NCI-H82 (cell line): ENCODE measurements at places on chromosomes 16 and 17.

DNA sequence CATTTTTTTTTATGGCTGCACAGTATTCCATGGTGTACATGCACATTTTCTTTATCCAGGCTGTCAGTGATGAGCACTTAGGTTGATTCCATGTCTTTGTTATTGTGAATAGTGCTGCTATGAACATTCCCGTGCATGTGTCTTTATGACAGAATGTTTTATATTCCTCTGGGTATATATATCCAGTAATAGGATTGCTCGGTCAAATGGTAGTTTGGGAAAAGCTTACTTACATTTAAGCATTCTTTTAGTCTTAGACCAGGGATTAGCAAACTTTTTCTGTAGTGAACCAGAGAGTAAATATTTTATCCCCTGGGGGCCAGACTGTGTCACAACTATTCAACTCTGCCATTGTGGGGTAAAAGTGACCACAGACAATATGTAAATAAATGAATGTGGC is 40.2 kb downstream of the MED13 start:
- no peak for DNase-seq

GRCh38 chr16:11256661-11257130 is 692 bp upstream of the SOCS1 start:
- DNase-seq, result peak; percentile 55

DNA sequence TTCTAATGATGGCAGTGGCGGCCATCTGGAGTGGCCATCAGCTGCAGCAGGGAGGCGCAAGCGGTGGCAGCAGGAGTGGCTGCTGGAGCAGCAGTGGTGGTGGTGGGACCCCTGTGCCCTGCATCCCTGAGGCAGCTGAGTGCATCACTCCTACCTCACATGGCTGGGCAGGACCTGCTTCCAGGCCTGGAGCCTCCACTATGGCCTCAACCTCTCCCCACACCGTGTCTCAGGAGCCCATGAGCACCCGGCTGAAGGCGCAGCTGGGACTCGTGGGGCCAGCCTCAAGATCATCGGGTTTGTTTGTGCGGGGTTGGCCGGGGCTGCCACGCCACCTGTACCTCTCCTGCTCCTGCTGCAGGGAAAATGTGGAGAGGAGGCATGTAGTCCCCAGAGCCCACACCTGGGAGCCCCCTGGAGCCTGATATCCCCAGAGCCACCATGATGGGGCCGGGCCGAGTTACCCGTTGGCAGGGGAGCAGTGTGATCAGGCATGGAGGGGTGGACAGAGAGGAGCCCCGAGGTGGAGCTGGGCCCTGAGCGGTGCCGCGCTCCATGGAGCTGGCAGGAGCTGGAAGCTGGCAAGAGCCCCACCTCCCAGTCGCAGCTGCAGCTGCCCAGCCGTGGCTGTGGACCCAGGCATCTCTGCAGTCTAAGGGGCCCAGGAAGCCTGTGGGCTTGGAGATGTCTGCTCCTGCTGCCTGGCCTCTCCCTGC is 16.7 kb downstream of the RHOT1 start:
- DNase-seq, result no peak

- DNase-seq, result peak; percentile 88
Observed at GRCh38 chr17:17740615-17741348, 59.5 kb downstream of the RAI1 start.

DNA sequence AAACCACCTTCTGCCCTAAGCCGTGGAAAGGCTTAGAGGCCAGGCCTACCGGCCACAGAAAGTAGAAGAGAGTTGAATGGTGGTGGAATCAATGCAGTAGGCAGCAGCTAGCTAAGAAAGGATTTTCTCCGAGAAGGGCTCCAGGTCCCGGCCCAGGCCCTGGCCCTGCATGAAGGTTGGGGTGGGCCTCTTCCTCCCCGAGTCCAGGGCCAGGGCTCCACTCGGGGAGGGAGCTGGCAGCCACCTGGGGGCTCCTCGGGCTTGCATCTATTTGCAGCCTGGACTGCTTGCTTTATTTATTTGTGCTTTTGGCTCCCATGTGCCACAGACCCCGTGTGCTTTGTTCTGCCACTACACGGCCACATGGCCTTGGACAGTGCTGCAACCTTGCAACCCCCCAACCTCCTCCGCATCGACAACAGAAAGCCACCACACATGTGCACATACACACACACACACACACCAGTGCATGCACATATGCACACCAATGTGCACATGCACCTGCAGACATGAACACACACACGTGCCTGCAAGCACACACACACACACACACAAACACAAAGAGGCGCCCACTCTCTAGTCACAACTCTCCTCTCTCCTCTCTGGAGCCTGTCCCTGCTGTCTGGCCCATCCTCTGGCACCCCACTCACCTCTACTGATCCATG is 96.4 kb upstream of the TNRC6C start:
- no peak for DNase-seq

DNA sequence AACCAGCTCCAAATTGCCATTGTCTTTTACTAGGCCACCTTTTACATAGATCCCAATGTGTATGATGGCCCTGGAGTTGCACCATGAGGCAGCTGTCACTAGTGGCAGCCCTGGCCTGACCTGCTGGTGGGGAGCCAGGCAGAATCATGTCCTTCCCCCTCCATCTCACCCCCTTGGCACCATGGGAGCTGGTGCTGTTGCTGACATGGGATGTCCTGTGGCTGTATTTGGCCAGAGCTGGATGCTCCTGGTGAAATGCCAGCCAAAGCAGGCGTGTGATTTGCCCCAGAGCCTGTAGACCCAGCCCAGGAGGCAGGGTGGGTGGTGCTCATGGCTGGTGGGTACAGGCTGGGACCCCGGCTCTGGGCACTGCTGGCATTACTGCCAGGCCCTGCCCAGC is 18.6 kb downstream of the SLC12A3 start:
- no peak for DNase-seq

DNA sequence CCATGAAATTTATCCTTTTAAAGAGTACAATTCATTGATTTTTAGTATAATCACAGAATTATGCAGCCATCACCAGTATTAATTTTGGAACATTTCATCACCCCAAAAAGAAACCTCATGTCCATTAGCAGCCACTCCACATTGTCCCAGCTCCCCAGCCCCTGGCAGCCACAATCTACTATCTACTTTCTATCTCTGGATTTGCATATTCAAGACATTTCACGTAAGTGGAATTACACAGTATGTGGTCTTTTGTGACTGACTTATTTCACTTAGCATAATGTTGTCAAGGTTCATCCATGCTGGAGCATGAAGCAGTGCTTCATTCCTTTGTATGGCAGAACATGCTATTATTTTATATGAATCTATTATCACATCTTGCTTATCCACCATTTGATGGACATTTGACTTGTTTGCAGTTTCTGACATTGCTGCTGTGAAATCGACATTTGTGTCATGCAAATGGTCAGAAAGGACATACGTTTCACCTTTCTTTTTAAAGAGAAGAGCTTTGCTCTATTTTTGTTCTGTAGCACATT is 10.7 kb downstream of the METTL9 start:
- no peak for DNase-seq

DNA sequence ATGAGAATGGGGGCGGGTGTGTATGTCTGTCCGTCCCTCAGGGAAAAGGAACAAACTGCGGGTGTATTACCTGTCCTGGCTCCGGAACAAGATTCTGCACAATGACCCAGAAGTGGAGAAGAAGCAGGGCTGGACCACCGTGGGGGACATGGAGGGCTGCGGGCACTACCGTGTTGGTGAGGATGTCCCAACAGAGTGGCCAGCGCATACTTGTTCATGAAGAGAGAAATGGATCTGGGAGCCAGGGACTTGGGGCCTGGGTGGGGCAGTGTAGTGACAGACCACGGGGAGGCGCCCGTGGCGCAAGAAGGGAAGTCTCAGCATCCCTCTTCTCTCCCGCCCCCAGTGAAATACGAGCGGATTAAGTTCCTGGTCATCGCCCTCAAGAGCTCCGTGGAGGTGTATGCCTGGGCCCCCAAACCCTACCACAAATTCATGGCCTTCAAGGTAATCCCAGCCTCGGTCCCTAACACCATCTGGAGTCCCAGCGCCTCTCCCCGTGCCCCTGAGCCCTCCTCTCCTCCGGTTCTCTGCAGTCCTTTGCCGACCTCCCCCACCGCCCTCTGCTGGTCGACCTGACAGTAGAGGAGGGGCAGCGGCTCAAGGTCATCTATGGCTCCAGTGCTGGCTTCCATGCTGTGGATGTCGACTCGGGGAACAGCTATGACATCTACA is 3.5 kb upstream of the C17orf107 start:
- peak; percentile 76 for DNase-seq

DNA sequence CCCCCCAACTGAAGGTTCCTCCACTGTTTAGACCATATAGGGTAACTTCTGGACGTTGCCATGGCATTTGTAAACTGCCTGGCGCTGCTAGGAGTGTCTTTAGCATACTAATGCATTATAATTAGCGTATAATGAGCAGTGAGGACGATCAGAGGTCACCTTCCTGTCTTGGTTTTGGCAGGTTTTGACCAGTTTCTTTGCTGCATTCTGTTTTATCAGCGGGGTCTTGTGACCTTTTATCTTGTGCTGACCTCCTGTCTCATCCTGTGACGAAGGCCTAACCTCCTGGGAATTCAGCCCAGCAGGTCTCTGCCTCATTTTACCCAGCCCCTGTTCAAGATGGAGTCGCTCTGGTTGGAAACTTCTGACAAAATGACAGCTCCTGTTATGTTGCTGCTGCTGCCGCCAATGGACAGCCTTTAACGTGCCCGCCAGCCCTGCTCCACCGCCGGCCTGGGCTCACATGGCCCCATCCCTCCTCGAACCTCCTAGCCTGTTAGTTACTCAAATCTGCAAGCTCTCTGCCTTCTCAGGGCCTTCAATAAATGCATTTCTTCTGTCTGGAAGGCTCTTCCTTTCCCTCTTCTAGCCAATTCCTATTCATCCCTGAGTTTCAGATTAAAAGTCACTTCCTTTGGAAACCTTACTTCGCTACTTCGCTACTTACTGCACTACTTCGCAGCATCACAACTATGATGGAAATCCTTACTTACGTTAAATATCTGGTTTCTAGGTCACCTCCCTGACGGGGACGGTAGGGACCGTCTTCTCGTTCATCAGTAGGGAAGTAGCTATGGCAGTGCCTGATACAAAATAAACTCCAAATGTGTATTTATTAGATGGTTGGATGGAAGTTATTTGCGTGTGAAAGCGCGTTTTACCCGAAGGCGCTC is 640 bp upstream of the NAGLU start:
- peak; percentile 48 for DNase-seq

DNA sequence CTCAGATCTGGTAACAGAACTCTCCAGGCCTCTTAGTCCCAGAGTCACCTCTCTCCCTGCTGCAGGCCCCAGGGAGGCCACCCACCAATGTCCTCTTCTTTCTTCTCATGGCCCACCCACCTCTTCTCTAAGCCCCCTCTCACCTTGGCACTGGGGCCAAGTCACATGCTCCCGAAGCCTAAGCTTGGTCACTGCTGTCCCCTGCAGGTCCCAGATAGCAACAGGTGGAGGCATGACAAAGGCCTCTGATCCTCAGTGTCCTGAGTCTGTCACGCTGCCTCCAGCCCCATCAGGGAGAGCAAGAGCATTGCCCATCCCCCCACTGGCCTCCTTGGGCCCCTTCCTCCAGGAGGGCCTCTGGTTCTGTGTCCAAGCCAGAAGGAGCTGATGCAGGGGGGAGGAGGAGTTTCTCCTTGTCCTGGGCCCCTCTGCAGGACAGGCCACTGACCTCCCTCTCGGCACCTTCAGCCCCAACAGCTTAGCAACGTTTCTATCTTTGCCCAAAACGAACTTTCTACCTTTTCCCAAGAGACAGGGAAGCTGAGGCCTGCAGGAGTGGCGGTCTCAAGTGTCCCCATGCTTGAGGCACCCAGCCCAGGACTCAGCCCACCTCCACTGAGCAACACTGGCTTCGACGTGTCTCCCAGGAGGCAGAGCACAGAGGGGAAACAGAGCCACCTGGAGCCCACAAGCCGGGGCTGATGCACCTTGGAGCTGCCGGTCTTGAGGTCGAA is 8.6 kb downstream of the P2RX1 start:
- DNase-seq, result peak; percentile 54

GRCh38 chr16:57003439-57004386 is 14.4 kb downstream of the NLRC5 start:
- DNase-seq, result no peak

DNA sequence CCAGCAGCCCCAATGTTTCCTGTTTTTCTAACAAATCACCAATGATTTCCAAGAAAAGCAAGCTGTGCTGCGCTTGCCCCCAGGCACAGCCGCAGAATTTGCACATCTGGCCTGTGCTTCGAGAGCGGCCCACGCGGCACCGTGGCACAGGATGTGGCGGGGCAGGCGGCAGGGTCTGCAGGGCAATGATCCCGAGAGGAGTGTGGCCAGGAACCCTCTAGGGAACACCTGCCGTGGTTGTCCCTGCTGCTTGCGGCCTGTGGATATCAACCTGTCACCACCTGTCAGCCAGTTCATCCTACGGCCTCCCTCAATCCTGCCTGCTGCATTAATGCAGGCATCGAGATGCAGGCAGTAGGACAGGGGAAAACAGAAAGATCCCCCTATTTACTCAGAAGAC is 24.0 kb downstream of the PIK3R5 start:
- no peak for DNase-seq

GRCh38 chr17:39706921-39707337 is 7.1 kb downstream of the ERBB2 start:
- DNase-seq, result no peak

DNA sequence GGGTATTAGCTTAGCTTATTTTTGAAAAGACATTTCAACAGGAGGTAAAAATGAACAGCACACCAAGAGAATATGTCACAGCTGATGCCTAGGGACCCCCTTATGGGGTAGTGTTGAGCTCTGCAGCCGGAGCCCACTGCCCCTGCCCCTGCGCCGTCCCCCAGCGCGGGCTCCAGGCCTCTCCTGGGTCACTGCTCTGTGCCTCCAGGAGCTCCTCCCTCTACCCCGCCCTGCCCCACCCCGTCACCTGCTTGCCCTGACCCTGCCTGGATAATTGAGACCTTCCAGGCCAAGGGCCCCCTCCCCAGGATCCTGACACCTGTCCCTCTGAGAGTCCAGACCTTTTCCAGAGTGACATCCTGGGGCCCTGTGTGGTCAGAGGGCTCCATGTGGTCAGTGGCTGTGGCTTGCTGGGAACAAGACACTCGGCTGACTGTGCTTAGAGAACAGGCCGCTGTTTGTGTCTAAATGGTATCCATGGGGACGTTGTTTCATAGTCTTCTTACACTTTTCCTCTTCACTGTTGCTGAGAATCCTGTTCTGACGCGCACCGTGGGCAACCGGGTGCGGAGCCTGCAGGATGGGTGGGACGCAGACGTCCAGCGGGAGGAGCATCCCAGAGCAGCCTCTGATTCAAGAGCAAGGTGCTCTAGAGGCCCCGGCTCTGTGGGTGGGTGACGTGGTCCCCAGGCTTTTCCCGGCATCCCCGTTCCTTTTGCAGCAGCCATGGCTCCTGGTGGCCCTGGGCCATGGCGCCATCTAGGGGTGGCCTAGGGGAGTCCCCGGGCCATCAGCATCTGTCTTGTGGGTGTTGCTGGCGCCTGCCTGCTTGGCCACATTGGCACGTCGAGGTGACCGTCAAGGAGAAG is 20.0 kb upstream of the WFIKKN1 start:
- DNase-seq, result peak; percentile 50
